ENCODE measurements at places on chromosomes 4 and X.

DNA sequence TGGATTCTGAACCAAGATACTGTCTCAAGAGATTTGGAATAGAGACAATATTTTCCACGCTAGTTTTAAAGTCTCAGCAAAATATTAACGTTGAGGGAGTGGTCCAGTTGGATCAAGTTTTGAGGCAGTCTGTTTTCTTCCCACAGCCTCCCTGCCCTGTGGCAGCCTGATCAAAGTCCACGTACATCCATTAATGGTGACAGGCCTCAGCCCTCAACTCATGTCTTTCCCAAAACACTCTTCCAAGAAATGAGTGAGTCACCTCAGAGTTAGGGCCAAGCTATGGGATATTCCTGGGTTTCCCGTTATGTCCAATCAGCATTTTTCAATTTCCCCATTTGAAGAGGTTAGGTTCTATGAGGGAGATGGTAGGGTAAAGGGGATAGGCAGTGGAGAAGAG, 28.5 kb downstream of the EGFL6 start:
- peak; percentile 47 for DNase-seq

- DNase-seq = no peak
Observed at GRCh38 chr4:112113864-112114263, 31.4 kb upstream of the FAM241A start.

DNA sequence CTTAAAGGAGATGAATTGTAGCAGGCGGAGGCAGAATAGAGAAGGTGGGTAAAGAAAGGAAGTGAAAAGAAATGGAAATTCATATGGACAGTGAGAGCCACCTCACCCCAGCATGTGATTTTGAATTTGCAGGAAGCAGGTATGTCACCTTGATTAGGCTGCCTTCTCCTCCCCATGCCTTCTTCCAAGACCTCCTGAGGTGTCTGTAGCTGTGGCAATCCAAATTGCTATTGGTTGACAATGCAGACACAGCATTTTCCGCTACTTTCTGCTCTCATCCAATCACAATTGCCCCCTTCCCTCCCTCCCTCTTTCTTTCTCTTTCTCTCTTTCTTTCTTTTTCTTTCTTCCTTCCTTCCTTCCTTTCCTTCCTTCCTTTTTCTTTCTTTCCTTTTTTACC, 38.5 kb downstream of the RAB33B start:
- DNase-seq = no peak

- no peak for DNase-seq
Observed at GRCh38 chrX:25287521-25287920, 271.8 kb upstream of the ARX start.

DNA sequence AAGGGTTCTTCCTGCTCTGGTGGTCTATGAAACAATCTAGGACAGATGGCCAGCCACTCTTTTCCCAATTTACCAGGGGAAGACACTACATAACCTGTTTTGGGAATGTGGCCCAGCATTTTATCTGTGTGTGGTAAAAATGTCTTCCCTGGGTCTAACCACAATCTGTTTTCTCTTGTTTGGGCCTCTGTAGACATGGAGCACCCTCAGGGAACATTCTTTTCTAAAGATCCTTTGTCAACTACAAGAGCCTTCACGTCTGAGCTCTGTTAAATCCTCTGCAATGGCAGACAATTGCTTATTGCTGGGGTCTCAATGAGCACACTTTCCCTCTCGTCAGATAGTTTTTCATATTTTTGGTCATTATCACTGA, 35.5 kb downstream of the PLAC1 start:
- peak; percentile 68 for DNase-seq

- DNase-seq = no peak
Observed at GRCh38 chr4:139535871-139536234, 20.2 kb downstream of the SETD7 start.

- peak; percentile 65 for DNase-seq
Observed at GRCh38 chr4:173025131-173025530, 143.5 kb upstream of the GALNT7 start.

- DNase-seq = peak; percentile 66
Observed at GRCh38 chr4:26861434-26862186, 969 bp downstream of the STIM2 start.

- DNase-seq = no peak
Observed at GRCh38 chr4:140363558-140363957, 9.9 kb upstream of the SCOC start.

DNA sequence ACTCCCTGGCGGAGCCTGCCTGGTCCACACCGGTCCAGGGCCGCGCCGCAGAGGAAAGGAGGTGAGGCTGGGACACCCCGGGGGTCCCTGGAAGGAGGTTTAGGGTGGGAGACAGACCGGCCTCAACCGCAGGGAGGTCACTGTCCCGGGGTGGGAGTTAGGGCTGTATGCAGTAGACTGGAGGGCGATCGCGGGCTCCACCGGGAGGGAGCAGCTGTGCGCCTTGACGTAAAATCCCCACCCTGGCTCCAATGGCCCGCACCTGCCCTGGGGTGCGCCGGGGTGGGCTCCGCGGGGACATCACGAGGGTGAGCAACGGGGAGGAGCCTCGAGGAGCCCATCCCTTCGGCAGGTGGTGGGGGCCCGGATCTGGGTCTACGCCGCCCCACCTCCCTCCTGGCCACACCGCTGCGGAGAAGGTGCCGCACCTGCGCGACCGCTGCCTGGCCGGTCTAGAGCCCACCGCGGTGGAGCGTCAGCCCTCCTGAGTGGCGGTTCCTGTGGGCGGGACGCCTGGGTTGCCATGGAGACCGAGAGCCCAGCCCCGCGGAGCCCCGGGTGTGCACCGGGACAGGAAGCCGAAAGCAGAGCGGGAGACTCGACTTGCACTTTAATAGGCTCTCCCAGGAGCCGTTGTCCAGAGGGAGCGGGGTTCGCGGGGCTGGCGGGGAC, 105.1 kb downstream of the ADRA2C start:
- peak; percentile 11 for DNase-seq

GRCh38 chr4:172547724-172548123, 620.9 kb upstream of the GALNT7 start:
- DNase-seq = no peak

GRCh38 chr4:163621821-163622220, 127.3 kb downstream of the TMA16 start:
- no peak for DNase-seq

DNA sequence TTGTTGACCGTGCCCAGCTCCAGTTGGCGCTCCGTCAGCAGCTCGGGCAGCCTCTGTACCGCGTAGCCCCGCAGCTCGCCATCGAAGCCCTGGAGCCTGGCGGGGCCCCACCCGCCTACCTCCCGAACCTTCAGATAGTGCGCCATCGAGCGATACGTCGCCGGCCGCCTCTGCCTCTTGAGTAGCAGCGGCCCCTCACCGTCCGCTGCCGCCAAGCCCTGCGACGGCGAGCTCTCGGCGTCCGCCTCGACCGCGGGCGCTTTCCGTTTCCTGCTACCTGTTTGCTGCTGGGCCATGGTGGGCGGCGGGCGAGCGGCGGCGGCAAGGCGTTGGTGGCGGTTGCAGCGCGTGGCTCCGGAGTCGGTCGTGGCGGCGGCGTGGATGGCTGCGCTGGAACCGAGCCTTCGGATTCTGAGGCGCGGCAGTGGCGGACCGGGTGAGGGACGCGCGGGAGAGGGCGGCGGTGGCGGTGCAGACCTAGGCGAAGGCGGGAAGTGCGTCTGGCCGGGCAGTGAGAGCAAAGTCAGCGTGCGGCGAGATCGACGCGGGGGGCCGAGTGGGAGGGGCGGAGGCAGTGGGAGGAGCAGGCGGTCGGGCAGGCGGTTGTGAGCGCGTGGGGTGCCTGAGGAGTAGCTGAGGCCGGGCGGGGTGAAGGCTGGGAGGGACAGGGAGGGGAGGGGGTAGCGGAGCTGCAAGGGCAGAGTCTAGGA, at the start of gene DCAF12L1:
Gene DCAF12L1 (minus strand): TSS at position 502 of the 710 bp plus-strand sequence. CDS start 206 bp downstream, at position 296.
- DNase-seq = peak; percentile 3

DNA sequence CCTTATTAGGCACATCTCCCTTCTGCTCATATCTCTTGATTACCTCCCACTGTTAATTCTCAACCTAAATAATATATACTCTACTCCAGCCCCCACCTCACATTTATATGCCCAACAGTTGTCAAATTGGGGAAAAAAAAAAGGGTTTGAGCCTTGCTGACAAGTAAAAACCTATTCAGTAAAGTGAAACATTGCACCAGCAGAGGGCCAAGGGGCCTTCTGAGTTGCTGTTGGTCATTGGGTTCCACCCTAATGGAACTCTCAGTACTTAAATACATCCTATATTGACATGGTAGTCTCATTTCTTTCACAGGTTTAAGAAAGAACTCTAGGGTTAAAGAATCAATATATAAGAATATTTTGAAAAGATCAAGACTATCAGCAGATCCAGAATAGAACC, 362.2 kb downstream of the SMARCA1 start:
- no peak for DNase-seq

DNA sequence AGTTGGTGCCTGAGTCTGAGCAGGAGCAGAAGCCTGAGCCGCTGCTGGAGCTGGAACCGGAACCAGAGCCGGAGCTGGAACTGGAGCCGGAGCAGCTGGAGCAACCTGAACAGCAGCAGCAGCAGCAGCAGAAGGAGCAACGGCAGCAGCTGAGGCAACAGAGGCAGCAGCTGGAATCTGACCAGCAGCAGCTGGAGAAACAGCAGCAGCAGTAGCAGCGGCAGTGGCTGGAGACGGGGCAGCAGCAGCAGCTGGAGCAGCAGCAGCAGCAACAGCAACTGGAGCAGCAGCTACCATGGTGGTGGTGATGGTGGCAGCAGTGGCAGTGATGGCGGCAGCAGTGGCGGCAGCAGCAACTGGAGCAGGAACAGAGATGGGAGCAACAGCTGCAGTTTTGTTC, 61.5 kb downstream of the AMOT start:
- no peak for DNase-seq

GRCh38 chr4:7463566-7464258, 29.0 kb upstream of the PSAPL1 start:
- no peak for DNase-seq

GRCh38 chr4:122005064-122005755, 53.4 kb upstream of the TRPC3 start:
- peak; percentile 86 for DNase-seq

DNA sequence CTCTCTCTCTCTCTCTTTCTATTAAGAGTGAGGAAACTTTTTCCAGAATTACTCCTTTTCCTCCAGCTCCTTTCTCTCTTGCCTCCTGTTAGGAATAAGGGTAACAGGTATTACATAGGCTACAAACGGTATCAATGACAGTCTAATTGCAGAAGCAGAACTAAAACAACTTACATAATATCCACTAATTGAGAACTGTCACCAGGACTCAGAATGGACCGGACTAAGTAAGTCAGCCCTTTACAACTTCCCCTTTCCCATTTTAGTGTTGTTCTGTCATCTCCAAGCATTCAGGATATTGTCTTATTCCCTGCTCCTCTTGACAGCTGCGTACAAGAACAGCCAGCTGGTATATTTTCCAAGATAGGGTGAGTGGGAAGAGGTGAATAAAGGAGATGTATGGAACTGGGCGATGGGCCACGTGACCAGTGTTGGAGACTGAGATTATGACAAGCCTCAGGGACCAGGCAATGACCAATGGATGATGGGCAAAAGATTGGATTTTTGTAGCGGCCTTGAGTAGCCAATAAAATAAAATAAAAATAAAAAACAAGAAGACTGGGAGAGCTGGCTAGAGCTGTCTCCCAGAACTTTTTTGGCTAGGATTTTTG, 2.3 kb upstream of the FNIP2 start:
- no peak for DNase-seq

GRCh38 chr4:146243141-146243882, 29.0 kb downstream of the REELD1 start:
- DNase-seq = peak; percentile 62

GRCh38 chr4:83371235-83371634, 36.6 kb upstream of the HPSE start:
- no peak for DNase-seq

DNA sequence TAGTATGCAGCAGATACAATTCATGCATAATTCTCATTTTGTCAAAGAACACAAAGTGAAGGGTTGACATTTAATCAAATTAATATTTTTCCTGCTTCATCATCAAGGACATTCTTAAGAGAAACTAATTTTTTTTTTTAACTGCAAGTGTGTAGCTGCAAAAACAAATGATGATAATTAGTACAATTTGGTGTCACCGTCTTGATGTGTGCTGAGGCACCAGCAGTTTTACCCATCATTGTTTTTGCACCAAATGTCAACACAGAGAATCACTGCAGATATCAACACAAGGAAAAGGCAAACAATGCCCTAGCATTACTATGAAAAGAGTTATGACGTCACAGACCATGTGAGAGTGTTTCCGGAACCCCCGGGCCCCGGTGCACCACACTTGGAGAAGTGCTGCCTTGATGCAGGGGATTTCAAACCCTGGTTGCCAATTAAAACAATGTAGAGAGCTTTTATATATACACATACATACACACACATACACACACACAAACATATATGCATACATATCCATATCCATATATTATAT, 55.9 kb downstream of the AGA start:
- DNase-seq = no peak

DNA sequence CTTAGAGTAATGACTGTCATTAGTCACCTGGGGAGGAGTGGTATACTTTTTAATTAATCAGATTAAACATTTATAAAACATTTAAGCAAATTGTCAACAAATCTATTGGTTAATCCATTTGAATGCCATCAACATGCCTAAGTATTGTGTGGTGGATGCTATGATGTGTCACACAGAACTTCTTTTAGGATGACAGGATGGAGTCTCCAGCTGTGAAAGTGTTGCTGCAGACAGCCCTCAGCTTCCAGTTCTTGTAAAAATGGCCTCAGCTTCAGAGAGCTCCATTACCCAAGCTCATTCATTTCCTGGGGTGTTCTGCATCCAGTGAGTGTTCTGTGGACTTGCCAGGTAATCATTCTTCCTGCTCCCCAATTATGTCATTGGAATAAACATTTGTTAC, 74.3 kb upstream of the CLNK start:
- DNase-seq = peak; percentile 51

DNA sequence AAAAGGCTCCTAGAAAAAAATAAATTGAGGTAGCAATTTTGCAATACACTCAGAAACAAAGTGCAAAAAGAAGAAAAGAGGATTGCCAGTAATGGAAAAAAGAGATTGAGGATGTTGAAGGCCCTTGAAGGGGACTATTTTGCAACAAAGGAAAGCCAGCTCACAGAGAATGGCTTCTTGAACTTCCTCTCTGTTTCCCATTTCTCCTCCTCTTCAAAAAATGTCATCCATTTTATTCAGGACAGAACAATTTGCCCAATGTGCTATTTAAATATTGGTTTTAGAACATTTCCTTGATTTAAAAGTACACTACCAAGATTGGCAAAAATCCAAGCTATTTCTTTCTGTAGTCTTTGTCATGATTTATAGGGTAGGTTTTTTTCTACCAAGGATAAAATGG, 60.2 kb downstream of the GASK1B start:
- no peak for DNase-seq

DNA sequence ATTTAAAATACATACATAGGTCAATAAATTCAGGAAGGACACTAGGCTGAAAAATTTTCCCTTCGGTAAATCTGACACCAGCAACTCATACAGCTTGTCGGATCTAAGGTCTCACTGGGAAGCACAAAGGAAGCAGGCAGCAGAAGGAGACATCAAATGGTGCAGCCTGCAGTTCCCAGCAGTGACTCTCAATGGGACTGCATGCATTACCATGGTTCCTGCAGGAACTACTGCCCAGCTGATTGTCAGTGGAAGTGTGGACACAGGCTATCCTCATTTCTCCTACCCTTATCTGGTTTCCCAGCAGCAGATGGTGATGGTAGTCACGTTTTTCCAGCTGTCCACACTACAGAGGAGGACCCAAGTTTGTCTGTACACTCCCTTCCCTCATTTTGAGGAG, 113.3 kb downstream of the PPP1R2C start:
- no peak for DNase-seq

GRCh38 chr4:40321574-40322275, 13.4 kb upstream of the CHRNA9 start:
- peak; percentile 75 for DNase-seq

- DNase-seq = no peak
Observed at GRCh38 chr4:114057746-114058145, 78.3 kb upstream of the ARSJ start.
